ENCODE measurements at places on chromosomes 13 and 19.
A peak's percentile ranks its signal among the peaks of the same experiment; 100 is the strongest.

DNA sequence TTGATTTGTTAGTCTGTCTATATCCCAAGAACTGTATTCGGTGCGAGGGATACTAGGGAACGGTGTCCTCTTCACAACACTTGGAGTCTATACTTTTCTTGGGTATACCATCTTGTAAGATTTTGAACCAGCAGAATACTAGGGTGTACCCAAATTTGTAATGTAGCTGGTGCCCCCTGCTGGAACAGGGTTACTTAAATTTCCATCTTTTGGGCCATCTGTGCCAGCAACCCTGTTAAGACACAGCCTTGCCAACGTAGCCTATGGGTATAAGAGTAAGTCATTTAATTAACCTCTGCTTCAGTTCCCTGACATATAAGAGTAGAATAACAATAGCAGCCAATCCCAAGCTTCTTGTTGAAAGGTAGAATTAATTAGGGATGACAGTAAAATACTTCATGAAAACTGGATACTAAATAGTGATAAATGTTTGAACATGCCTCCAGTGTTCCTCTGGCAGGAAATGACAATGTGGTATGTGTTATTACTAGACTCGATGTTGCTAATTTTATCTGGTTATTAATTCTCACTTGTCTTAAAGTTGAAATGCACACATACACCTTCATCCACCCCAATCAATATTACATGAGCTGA lies 607.6 kb downstream of the FGF9 start:
- DNase-seq, result no peak

DNA sequence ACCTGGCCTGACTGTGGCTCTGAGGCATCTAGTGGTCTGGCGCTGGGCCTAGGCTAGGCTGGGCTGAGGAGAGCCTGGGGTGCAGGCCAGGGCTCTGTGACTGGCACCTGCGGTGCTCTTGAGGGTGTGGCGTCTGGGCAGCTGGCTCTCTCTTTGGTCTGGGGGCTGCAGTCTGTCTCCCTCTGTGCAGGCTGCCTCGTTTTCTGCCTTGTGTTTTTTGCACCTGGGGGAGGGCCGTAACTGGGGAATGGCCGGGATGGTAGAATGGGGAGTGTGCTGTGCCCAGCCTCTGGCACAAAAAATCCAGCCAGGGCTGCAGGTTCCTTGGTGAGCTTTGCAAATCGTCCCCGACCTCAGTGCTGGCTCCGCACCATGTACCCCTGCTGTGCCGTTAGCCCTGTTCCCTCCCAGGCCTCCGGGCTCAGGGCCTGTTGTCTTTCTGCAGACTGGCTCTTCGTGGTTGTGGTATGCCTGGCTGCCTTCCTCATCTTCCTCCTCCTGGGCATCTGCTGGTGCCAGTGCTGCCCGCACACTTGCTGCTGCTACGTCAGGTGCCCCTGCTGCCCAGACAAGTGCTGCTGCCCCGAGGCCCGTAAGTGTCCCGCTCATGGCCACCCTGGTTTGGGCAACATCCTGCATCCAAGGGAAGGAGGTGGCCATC lies 6.5 kb upstream of the USF2 start:
- no peak for DNase-seq

DNA sequence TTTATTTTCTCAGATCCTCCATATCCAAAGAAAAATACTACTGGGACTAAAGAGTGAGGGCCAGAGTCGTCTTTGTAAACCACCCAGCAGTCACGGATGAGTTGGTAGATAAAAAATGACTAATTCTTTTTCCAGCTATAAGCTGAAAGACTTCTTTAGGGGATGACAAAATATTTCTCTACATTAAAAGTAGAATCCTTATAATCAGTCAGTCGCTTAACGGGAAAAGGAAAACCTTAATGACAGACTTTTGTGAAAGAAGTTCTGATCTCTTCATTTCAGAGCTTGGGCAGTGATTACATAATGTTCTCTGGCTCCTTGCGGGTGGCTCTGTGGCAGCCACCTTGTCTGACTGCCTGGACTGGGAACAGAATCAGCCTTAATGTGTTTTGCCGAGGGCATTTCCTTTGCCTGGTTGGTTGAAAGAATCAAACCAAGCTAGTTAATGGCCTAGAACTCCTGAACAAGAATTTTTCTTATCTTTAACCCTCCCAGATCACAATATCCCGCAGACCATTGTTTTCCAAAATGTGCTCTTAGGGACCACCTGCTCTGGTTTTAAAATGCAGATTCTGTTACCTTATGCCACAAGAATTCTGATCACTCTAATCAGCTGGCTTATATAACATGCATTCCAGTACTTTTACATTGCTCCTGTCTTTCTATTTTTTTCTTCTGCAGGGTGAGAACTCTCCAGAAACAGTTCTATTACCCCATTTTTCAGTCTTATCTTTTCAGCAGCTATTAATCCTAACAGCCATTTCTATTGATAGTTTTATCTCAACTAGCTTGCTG lies 2.5 kb downstream of the ITM2B start:
- DNase-seq, result peak; percentile 7

DNA sequence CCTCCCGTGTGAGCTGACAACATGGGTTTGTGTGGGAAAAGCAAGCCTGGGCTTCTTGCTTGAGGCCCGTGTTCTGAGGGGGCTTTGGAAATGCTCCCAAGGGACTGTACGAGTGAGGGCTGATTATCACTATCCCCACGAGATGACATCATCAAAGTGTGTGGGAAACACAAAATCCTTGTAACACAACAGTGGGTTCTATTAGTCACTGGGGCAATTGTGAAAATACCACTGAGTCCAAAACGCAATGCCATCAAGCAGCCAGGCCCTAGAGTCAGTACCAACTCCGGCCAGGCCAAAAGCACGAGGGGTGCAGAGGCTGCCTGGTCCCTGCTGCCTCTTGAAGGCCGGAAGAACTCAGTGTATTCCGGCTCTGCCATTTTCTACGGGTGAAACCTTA lies 29.6 kb downstream of the CAPS start:
- DNase-seq, result no peak

DNA sequence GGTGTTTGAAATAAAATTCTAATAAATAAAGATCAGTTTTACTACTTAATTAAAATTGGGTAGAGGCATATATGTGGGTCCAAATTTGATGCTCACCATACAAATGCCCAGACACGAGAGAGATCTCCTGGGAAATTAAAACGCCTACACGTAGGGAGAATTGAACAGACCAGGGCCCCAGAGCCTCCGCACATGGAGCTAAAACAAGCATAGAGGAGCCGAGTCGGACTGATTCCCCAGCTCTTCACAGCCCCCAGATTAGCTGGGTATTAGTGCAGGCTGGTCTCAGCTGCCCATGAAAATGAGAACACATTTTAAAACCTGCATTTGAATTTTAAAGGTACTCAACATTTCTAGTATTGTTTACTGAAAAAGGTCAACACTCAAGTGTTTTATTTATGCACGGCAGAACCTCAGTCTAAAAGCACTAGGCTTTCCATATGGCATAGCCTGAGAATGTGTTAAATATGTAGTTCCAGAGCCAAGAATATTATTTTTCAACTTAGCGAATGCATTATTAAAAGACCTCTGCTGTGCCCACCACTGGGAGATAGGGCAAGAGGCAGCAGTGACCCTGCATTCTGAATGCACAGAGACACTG lies 344.8 kb downstream of the ENOX1 start:
- no peak for DNase-seq

GRCh38 chr19:51107406-51108065 lies 673 bp downstream of the CTU1 start:
- no peak for DNase-seq

DNA sequence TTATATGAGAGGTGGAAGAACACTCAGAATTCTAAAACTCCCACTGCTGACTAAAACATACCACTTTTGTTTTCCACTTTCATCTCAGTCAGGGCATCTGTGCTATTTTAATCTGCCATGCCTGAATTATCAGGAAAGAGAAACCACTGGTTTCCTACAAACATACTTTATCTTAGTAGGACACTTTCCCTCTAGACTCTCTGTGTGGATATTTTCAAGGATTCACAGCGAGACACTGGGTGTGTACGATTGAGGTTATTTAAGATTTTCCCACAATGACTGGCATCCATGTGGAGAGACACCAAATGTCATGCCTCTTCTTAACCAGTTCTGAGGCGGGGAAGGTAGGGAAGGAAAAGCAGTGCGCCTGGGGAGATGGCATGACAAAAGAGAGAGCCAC lies 212.2 kb downstream of the ENOX1 start:
- DNase-seq, result no peak

DNA sequence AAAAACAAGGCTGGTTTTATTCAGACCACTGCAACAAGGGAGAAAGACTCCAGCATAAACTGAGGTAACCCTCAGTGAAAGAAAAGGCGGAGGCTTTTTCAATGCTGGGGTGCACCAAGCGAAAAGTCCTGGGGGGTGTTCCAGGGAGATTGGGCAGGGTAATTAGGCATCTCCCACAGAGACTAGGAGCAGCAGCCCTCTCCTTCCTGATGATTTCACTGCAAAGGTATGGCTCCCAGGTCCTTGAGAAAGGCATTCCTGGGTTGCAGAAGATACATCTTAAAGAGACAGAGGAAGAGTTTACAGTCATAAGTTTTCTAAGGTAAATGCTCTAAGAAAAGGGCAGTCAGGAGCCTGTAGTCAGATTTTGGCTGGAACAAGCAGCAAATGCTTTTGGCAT lies 412.0 kb downstream of the FOXO1 start:
- DNase-seq, result no peak

DNA sequence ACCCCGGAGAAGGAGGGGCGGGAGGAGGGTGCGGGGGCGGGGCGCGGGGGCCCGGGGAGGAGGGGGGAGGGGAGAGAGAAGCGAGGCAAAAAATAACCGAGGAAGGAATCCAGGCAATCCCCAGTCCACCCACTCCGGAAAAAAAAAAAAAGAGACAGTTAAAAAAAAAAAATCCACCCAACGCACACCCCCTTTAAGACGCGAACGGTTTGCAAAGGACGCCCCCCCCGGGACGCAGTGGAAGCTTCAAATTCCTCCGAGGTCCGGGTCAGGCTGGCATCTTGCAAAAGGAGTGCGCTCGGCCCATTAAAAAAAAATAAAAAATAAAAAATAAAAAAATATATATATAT lies at the start of gene CACNA1A:
Gene CACNA1A (minus strand): TSS at position 9 of the 350 bp plus-strand sequence. CDS start 255 bp downstream, outside the sequence.
- DNase-seq, result no peak

DNA sequence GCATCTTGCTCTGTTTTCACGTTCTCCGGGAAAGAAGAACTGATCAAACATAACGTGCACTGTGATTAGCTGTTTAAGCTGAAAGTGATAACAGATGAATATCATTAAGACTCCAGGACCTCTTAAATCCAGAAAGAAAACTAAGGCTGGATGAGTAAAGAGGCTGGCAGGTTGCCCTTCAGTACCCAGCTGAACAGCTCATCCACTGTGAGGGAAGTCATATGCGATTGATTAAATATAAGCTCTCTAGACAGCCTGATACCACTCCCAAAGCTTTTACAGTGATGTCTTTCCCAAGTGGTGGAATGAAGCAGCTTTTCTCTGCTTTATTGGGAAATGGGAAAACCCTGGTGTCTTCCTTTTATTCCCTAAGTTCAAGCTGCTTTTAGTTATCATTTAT lies 116.9 kb downstream of the EFNB2 start:
- DNase-seq, result peak; percentile 51

- no peak for DNase-seq
Measured at GRCh38 chr19:4187313-4188122, 5.0 kb downstream of the ANKRD24 start.

- no peak for DNase-seq
Measured at GRCh38 chr19:6891761-6892385, 4.5 kb downstream of the ADGRE1 start.
